Stimulated activated CD8-positive, alpha-beta memory T cell treated with anti-CD3 and anti-CD28 coated beads, Interleukin-4, amount 100 ng/mL, for 4 hours (primary cell): ENCODE measurements at places on chromosomes 1 and 21.
A peak's percentile ranks its signal among the peaks of the same experiment; 100 is the strongest.

DNA sequence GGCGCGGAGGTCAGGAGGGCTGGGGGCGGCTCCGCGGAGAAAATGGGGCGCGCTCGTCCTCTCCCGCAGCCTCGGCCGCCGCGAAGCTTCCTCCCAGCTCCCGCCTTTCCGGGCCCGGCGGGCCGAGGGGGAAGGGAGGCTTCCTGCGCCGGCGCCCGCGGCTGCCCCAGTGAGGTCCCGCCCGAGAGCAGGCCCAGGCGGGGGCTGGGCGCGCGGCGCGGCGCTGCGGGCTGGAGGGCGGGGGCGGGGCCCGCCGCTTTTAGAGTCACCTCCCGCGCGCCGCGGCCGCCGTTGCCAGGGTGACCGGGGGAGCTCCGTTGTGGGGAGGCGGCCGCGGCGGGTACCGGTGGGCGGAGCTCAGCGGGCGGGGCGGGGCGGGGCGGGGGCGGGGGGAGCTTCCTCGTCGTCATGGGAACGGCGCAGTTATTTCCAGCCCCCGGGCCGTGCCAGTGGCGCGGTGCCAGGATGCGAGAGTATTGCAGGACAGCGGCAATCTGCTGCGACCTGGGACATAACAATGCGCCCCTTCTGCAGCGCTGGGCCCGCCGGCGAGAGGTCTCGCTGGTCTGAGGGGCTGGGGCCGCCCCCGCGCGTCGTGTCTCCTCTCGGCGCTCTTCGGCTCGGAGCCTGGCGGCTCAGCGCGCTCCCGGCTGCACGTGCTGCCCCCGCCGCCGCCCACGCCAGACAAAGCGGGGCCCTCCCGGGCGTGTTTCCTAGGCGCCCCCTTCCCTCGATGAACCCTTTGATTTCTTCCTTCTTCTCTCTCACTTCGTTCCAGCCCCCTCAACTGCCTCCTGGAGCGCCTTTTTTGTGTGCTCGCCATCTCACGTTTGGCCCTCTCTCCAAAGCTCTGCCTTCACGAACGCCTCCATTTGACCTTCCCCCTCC is 16.9 kb downstream of the IER5 start:
- DNase-seq = peak; percentile 91

- DNase-seq = no peak
These were observed 29.8 kb downstream of the ARNT start for GRCh38 chr1:150846473-150847146.

GRCh38 chr21:44092211-44092610 is 15.0 kb upstream of the PWP2 start:
- no peak for DNase-seq

DNA sequence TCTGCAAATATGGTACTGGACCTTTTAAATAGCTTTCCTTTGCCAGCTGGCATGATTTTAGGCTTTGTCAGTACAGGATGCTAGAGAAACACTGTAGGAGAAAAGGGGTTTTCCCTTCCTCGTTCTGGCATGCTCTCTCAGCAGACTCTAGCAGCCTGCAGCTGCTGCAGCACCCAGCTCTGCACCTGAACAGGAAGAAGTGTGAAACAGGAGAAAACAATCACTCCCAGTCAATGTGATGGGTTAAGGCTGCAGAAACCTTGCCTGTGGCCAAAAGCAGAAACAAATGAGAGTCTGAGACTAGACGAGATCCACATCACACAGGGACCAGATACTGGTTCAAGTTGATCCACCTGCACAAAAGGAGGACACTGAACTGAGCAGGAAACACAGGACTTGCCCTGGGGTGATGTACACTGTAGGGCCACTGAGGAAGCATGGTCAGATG is 21.2 kb downstream of the OVGP1 start:
- peak; percentile 1 for DNase-seq

DNA sequence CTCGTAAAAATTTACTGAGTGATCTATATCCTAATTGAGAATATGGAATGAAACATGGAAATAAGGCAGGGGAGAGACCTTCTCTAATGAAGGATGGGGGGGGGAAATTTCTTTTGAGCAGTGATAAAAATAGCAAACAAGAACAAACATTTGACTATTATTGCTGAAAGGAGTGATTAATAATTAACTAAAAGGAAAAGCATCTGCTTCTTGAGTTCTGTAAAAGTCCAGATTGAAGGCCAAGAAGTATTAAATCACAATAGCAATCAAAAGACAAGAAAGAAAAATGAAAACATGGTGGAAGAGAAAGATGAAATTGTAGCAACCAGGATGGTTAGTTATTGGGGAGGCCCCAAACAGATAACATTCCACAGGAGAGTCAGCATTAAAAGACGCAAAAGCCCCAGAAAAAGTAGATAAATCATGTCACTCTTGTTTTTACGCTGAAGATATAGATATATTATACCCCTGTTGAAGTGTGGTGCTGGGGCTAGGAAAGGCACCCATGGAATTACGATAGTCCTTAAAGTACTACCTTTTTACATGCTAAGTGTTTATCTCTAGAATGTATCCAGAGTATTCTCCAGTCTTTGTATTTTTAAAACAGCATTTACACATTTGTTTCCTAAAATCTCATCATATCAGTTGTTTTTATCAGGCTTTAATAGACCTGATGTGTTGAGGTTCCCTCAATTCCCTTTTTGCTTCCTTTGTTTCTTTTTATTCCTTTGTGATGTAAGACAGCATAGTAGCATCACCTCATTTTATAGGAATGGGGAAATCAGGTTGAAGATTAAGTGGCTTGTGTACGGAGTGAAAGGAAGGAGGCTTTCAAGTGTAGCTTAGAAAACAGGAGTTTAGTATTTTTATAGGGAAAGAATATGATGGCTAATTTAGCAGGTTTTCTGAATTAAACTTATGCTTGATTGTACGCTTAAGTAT is 28.9 kb downstream of the DISP1 start:
- no peak for DNase-seq

DNA sequence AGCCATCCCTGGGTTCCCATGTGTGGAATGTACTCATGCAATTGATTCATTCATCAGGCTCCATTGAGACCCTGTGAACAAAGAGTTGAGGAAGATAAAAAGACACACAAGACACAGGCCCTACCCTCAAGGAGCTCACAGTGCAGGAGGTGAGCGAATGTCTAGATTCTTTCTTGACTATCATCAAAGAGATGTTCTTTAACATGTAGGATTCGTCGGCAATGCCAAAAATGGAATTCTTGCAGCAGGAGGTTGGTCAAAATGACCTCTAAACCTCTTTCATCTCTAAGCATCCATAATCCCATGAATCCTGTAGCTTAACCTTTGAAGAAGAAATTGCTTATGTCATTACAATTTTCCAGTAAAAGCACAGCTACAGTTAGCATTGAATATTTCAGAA is 27.9 kb upstream of the TTF2 start:
- no peak for DNase-seq

GRCh38 chr1:210726621-210727020 is 397.9 kb downstream of the HHAT start:
- no peak for DNase-seq

DNA sequence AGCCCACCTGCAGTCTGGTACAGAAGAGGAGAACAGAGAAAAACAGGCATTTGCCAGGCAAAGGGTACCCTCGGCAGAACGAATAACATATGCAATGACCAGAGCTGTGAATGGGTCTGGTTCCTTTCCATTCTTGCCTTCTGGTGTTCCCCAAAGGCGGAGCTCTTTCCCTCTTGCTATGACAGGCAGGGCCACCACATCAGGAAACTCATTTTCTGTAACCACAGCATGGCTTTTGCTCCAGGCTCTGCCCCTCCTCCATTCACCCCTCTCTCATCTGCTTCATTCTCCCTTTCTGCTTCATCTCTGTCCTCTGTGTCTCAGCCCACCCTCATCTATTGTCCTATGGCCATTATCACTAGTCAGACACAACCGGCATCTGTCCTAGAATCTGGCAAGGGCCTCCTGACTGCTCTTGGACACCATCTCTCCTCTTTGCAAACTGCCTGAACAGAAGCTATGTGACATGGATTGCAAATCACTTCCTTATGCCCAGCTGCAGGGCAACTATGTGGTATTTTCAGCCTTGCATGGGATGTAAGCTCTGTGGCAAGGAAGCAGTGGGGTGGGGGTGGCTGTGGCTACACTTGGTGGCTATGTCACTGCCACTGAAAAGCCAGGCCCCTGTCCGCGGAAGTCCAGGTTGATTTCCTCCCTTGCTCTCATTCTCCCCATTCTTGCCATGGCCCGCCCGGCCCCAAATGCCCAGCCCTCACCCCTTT is 78.8 kb upstream of the ABCD3 start:
- no peak for DNase-seq
